Pancreas (tissue), 10 donors: ENCODE measurements at places on chromosomes 2 and 18. TPM values are rescaled to one million over a fixed set of nuclear protein-coding genes. Genes with fewer than 3 reads are reported as not detected.
A peak's percentile ranks its signal among the peaks of the same experiment; 100 is the strongest.

ST8SIA3 gene
- 2.0 TPM for total RNA-seq

EHD3 gene
- 0.79 TPM for total RNA-seq

GRHL1 gene
- total RNA-seq, result 5.3 TPM

CCBE1 gene
- total RNA-seq, result 1.5 TPM

DNA sequence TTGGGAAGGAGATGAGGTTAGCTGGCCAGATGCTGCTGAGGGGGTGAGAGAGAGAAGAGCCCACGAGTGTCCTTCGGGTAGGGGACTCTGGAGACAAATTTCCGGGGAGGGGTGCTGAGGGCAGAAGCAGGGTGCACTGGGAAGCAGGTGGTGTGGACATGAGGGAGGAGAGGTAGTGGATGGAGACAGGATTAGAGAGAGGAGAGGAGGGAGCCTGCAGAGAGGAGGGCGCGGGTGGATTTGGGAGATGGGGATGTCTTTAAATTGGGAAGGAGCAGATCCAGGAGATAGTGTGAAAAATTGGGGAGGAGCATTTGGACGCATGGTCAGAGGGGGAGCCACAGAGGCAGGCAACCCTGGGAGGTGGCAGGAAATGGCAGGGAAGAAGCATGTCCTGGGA is 154.7 kb downstream of the DYSF start:
- no peaks in the 10 kb centered on the region for H3K4me1 ChIP-seq
- H3K27ac ChIP-seq, result no peak overlapping the region
- no peak for DNase-seq
- no peak overlapping the region for H3K4me3 ChIP-seq
- H3K36me3 ChIP-seq, result no peaks in the 10 kb centered on the region
- no peaks in the 10 kb centered on the region for H3K27me3 ChIP-seq

GRCh38 chr18:47557160-47557559 is 305.7 kb upstream of the SKOR2 start:
- H3K36me3 ChIP-seq, result no peaks in the 10 kb centered on the region
- H3K4me1 ChIP-seq, result no peaks in the 10 kb centered on the region
- no peak for DNase-seq

DNA sequence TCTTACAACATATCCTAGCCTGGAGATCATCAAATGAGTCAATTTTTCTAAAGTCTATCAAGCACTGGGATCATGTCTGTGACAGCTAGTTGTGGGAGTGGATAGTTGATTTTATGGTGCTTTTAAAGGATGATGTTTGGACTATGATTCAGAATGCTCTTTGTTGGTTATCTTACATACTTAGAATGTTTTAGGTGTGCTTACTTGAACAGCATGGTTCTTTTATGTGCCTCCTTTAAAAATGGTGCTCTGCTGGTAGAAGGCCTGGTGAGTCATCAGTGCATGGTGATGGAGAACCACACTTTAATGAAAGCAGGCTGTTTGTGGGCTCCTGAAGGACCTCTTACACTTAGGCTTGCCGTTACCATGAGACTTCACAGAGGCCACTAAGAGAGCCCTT is 682.7 kb upstream of the FANCL start:
- H3K4me1 ChIP-seq, result no peaks in the 10 kb centered on the region
- H3K36me3 ChIP-seq, result no peaks in the 10 kb centered on the region
- H3K27ac ChIP-seq, result no peak overlapping the region
- DNase-seq, result no peak

- no peaks in the 10 kb centered on the region for H3K4me1 ChIP-seq
- no peak overlapping the region for H3K4me3 ChIP-seq
- no peaks in the 10 kb centered on the region for H3K36me3 ChIP-seq
These were observed 208.8 kb downstream of the CDH2 start for GRCh38 chr18:27967913-27968824.

DNA sequence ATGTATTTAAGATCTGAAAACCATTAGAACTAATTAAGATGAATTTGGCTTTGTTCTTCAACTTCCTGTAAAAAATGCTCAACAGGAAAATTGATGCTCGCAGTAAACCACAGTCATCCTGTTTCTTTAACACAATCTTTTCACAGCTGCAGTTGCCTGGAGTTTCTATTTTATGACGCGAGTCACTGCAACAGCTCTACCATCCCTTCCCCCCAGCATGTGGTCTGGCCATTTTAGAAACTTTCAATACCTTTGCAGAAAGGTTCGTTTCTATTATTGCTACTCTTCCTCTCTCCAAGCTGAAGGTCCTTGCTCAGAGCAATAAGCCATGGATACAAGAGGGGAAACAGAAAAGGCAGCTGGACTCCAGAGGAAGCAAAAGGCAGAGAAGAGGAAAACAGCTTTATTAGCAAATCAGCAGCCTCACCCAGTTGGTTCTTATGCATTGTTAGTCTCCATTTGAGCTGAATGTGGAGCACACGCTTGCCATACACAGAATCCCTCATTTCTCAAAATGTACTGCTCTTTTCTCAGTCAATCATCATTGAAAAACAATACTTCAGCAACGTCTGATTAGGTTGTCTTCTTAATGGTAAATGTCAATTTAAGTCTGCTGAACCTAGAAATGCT is 3.9 kb downstream of the WIPF1 start:
- no peaks in the 10 kb centered on the region for H3K36me3 ChIP-seq
- peak overlapping the region; percentile 22 for H3K27ac ChIP-seq
- H3K27me3 ChIP-seq, result no peaks in the 10 kb centered on the region
- H3K4me1 ChIP-seq, result no peaks in the 10 kb centered on the region
- no peak overlapping the region for H3K4me3 ChIP-seq

GRCh38 chr2:70532244-70532935 is 21.2 kb downstream of the TGFA start:
- H3K4me3 ChIP-seq, result no peak overlapping the region
- H3K27me3 ChIP-seq, result no peaks in the 10 kb centered on the region
- H3K4me1 ChIP-seq, result peaks cover 4% of the 10 kb centered on the region

DNA sequence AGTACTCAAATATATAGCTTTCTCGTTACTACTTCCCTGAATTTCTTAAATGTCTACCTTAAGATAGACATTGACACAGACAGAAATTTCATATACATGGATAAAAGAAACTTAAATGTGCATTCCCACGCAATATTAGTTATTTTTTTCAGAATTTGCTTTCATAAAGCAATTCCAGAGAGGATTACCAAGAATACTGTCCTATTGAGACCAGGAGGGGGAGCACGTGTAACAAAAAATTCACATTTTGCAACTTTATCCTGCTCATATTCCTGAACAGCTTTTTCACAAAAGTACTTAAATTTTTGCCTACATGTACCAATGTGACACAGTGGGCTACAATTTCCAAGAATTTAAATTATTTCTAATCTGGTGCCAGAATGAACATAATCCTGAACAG is 30.7 kb upstream of the ERCC3 start:
- H3K4me3 ChIP-seq, result no peak overlapping the region
- no peaks in the 10 kb centered on the region for H3K27me3 ChIP-seq
- H3K27ac ChIP-seq, result no peak overlapping the region
- no peaks in the 10 kb centered on the region for H3K36me3 ChIP-seq
- no peak for DNase-seq
- no peaks in the 10 kb centered on the region for H3K4me1 ChIP-seq

GRCh38 chr18:73948497-73948896 is 199.1 kb downstream of the FBXO15 start:
- no peaks in the 10 kb centered on the region for H3K36me3 ChIP-seq
- H3K27ac ChIP-seq, result no peak overlapping the region
- DNase-seq, result no peak
- H3K27me3 ChIP-seq, result no peaks in the 10 kb centered on the region
- H3K4me1 ChIP-seq, result no peaks in the 10 kb centered on the region

GRCh38 chr2:27920148-27920885 is 29.8 kb downstream of the BABAM2 start:
- H3K27me3 ChIP-seq, result no peaks in the 10 kb centered on the region
- H3K4me1 ChIP-seq, result peaks cover 33% of the 10 kb centered on the region
- no peak overlapping the region for H3K4me3 ChIP-seq
- H3K27ac ChIP-seq, result peak overlapping the region; percentile 53
- no peaks in the 10 kb centered on the region for H3K36me3 ChIP-seq

GRCh38 chr2:134199123-134199522 is 54.7 kb upstream of the MGAT5 start:
- no peaks in the 10 kb centered on the region for H3K36me3 ChIP-seq
- no peak overlapping the region for H3K27ac ChIP-seq
- no peaks in the 10 kb centered on the region for H3K27me3 ChIP-seq
- no peak overlapping the region for H3K4me3 ChIP-seq
- DNase-seq, result no peak
- peaks cover 61% of the 10 kb centered on the region for H3K4me1 ChIP-seq

GRCh38 chr2:84137034-84137433 is 322.0 kb downstream of the SUCLG1 start:
- H3K36me3 ChIP-seq, result no peaks in the 10 kb centered on the region
- no peak for DNase-seq
- H3K27me3 ChIP-seq, result no peaks in the 10 kb centered on the region
- no peak overlapping the region for H3K27ac ChIP-seq

- DNase-seq, result peak; percentile 40
- H3K4me3 ChIP-seq, result no peak overlapping the region
- no peaks in the 10 kb centered on the region for H3K27me3 ChIP-seq
- H3K36me3 ChIP-seq, result no peaks in the 10 kb centered on the region
- H3K27ac ChIP-seq, result no peak overlapping the region
These were observed 209.2 kb upstream of the SYT4 start for GRCh38 chr18:43486462-43486861.

DNA sequence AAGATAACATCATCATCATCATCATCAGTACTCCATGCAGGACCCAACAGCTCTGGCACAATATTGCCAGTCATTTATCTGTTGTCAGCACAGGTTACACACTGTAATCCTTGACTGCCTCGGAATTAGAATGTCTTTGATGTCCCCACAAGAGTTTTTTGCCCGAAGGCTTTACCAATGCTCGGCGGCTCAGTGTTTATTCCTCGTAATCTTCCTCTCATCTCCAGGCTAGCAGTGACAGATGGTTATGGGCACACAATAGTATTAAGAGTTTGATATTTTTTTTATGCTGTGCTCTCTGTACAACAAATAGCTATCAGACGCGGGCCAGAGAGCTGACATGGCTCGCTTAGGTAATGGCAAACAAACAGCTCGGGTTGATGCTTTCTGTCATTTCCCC is 515.2 kb downstream of the ZEB2 start:
- H3K27ac ChIP-seq, result no peak overlapping the region
- no peaks in the 10 kb centered on the region for H3K4me1 ChIP-seq
- H3K36me3 ChIP-seq, result no peaks in the 10 kb centered on the region
- H3K27me3 ChIP-seq, result no peaks in the 10 kb centered on the region
- H3K4me3 ChIP-seq, result no peak overlapping the region

- H3K36me3 ChIP-seq, result no peaks in the 10 kb centered on the region
- H3K4me1 ChIP-seq, result no peaks in the 10 kb centered on the region
- H3K27me3 ChIP-seq, result no peaks in the 10 kb centered on the region
- no peak overlapping the region for H3K27ac ChIP-seq
- no peak overlapping the region for H3K4me3 ChIP-seq
These were observed 22.6 kb downstream of the ST6GAL2 start for GRCh38 chr2:106863387-106863786.

DNA sequence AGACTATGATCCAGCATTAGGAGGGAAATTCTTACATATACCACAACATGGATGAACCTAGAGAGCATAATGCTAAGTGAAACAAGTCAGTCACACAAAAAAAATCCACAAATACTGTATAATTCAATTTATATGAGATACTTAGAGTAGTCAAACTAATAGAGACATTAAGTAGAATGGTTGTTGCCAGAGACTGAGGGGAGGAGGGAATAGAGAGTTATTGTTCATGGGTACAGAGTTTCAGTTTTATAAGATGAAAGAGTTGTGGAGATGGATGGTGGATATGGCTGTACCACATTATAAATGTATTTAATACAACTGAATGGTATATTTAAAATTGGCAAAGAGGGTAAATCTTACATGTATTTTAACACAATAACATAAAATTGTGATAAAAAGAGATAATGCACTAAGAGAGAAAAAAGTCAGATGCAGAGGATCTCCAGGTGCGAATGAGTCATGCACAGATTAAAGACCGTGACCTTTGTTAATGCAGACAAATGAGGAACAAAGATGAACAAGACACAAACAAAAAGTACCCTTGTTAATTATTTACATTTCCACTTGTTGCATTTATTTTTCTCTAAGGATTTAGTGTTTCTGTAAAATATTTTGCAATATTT is 541.7 kb upstream of the MEX3C start:
- DNase-seq, result no peak
- no peaks in the 10 kb centered on the region for H3K4me1 ChIP-seq
- no peaks in the 10 kb centered on the region for H3K36me3 ChIP-seq

DNA sequence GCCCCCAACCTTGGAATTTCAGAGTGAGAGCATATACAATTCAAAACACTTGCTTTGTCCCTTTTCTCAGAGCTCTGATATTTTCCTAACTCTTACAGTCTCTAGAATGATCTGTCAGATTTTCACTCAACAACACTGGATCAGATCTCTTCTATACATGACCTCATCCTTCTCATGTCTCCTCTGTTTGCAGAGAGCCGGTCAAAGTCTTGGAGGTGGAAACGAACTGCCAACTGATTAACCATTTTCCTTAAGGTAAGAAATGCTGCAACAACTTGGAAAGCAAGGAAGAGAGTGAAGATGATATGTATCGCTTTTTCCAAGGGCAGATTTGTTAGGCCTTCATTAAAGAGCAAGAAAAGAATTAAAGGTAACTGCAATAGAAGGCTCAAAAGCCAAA is 4.9 kb downstream of the TMEM17 start:
- H3K4me3 ChIP-seq, result no peak overlapping the region
- no peaks in the 10 kb centered on the region for H3K4me1 ChIP-seq
- H3K27ac ChIP-seq, result no peak overlapping the region
- H3K27me3 ChIP-seq, result no peaks in the 10 kb centered on the region
- DNase-seq, result no peak

- H3K4me1 ChIP-seq, result no peaks in the 10 kb centered on the region
- no peak overlapping the region for H3K27ac ChIP-seq
- no peaks in the 10 kb centered on the region for H3K27me3 ChIP-seq
- DNase-seq, result no peak
- H3K36me3 ChIP-seq, result no peaks in the 10 kb centered on the region
- H3K4me3 ChIP-seq, result no peak overlapping the region
These were observed 15.2 kb downstream of the PRELID3A start for GRCh38 chr18:12422936-12423335.

DNA sequence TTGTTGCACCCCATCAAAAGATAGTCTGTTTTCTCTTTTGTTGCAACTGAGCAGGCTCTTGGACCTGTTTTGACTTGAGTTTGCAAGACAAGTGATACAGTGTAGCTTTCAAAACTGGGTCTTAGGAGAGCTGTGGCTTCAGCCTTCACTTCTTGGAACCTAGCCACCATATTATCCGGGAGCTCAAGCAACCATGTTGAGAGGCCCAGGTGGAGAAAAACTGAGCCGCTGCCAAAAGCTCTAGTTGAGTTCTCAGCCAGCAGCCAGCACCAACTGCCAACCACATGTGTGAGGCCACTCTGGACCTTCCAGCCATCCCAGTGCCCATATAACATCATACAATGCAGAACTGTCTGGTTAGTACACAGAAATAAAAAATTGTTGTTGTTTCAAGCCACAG is 5.4 kb downstream of the CACNB4 start:
- H3K27ac ChIP-seq, result no peak overlapping the region
- H3K27me3 ChIP-seq, result no peaks in the 10 kb centered on the region

DNA sequence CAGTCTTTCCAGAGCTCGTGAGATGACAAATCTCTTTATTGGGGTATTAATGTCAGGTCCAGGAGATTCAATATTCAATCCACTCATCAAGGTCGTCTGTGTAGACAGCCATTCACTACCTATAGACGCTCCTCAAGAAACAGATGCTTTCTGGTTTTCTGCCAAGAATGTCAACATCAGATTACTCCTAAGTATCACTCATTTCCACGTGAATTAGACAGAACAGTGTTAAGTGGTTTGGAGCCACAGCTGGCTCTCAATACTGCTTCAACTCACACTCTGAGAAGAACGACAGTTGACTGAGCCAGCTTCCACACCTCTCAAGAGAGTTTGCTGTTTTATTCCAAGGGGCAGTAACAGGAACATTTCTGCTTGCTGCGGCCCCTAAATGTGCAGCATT is 113.5 kb upstream of the NEDD4L start:
- DNase-seq, result no peak
- H3K36me3 ChIP-seq, result no peaks in the 10 kb centered on the region
- H3K27me3 ChIP-seq, result no peaks in the 10 kb centered on the region
- no peaks in the 10 kb centered on the region for H3K4me1 ChIP-seq
